Fibroblast of villous mesenchyme (primary cell): ENCODE measurements at places on chromosomes 5 and 9.

GRCh38 chr5:112062181-112062580 lies 305.2 kb upstream of the NREP start:
- DNase-seq: no peak

DNA sequence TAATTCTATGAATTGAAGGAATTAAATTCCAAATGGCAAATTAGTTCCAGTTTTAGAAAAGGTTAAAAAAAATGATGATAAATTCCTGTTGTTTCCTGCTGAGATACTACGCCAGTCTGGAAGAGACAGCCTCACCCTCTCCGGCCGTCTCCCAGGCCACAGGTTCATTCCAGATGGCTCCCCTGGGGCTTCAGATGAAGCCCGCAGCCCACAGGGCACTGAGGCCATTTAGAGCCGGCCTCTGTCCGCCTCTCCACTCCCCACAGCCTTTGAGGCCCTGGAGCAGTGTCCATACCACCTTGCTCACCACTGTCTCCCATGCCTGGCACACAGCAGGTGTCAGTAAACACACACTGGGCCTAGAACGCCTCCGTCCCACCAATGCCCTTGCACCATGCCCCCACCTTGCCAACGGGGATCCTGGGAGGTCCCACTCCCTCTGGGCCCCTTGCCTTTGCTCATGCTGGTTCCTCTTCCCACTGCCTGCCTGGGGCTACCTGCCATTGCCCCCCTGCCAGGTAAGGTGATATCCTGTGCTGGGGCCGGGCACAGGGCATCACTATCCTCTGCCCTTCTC lies 26.1 kb downstream of the GFPT2 start:
- DNase-seq: no peak

GRCh38 chr5:140881889-140882590 lies at the start of gene PCDHA13:
Gene PCDHA13 (plus strand): TSS chr5:140882124. CDS start chr5:140882269, 145 bp downstream.
- DNase-seq: peak; percentile 1

- no peak for DNase-seq
Measured at GRCh38 chr9:127479507-127480081, 28.3 kb downstream of the LRSAM1 start.

- peak; percentile 52 for DNase-seq
Measured at GRCh38 chr5:176365351-176366231, at the start of gene ARL10. Gene ARL10 (plus strand): TSS chr5:176365487. CDS start chr5:176365564, 77 bp downstream.

- no peak for DNase-seq
Measured at GRCh38 chr5:139228201-139228803, 30.1 kb upstream of the SIL1 start.

GRCh38 chr9:34124099-34124498 lies 2.4 kb downstream of the DCAF12 start:
- no peak for DNase-seq

GRCh38 chr5:95220381-95220780 lies 64.5 kb downstream of the MCTP1 start:
- DNase-seq: no peak

- no peak for DNase-seq
Measured at GRCh38 chr5:142255831-142256230, 69.0 kb downstream of the SPRY4 start.

DNA sequence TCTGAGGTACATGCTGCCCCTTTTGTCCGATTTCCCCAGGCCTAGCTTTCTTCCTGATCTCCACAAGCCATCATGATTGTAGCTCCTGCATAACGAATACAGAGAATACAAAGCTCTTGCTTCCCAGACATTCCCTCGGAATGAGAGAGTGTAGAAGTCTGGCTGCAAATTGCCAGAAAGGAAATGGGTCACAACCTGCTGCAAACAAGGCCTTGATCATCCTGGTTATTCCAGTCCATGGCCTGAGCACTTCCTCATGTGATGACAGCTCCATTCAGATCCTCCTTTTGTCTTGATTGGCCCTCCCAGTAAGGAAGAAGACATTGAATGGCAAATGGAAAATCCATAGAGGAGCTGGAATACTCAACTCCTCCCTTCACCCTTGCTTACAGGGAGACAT lies 136.0 kb upstream of the ADRA1B start:
- DNase-seq: no peak

DNA sequence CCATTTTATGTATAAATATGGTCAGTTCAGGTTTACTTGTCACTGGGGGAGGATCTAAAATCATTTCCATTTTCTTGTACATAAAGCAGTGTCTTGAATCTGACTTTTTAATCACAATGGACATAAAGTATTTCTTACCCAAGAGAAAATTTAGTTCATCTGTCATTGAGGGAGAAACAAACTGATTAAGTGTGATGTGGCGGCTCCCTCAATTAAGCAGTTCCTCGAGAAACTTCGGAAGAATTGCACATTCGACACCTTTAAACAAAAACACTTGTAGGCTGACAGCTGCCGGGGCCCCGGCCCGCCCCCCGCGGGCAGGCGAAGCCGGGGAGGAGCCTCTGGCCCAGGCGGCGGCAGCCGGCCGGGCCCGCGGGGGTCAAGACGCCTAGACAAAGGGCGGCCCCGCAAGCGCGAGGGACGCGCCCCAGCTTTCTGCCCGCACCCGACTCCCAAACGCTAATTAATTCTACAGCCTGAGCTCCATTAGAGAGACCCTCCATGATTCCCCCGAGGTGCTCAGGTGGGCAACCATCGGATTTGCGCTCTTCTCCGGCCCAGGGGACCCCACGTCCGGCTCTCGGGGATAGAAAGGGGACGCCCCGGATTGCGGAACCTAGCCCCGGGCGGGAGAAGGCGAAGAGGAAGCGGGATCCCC lies 750 bp downstream of the TRIM36 start:
- no peak for DNase-seq

DNA sequence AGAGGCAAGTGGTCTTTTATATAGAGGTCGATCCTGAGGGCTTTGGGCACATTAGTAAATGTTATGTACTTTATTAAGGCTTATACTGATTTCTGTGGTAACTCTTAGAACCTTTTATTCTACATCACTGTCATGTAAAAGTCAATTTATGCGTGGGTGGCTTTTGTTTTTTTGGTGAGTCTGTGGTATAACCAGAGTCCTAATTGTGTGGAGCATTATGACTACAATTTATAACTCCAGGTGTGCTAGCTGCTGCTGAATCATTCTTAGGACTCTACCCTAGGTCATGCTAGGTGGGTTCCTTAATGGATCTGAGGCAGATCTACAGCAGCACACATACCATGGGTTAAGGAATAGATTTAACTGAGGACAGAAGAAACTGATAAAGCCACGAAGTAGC lies 33.9 kb upstream of the KCNN2 start:
- no peak for DNase-seq

GRCh38 chr5:170426786-170427185 lies 37.6 kb upstream of the KCNMB1 start:
- no peak for DNase-seq

GRCh38 chr9:15295761-15296405 lies 11.1 kb downstream of the TTC39B start:
- DNase-seq: peak; percentile 69

GRCh38 chr5:150301901-150302300 lies 804 bp downstream of the ARSI start:
- peak; percentile 42 for DNase-seq

DNA sequence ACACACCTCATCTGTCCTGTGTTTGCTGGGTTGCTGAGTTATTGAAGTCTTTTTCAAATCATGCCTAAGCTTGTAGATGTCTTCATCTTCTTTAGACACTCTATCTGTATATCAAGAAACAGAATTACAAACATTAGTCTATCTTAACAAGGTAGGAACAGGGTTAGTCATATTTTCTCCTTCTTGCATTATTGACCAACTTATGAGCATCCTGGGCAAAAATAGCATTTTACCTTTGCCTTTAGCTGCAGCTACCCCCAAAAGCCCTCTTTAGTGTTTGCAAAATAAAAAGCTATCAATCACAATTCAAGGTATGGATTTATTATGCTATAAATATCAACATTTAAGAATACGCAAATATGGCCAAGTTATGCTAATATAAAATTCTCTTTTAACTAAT lies 3.4 kb downstream of the PLK2 start:
- no peak for DNase-seq

DNA sequence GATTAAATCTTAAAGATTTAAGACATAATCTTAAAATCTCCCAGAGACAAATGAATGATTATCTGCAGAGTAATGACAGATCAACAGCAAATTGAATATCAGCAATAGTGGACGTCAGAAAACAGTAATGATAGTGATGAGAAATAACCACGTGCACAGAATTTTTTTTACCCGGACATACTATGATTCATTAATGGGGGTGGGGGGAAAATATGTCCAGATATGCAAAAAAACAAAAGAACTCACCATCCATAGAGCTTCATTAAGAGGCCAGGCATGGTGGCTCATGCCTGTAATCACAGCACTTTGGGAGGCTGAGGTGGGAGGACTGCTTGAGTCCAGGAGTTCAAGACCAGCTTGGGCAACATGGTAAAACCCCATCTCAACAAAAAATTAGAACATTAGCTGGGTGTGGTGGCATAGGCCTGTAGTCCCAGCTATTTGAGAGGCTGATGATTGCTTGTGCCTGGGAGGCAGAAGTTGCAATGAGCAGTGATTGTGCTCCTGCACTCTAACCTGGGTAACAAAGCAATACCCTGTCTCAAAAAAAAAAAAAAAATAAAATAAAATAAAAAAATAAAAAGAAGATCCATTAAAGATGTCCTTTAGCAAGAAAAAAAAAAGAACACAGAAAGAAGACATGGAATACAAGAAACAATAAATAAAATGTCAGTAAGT lies 30.9 kb upstream of the SHOC1 start:
- DNase-seq: peak; percentile 20

DNA sequence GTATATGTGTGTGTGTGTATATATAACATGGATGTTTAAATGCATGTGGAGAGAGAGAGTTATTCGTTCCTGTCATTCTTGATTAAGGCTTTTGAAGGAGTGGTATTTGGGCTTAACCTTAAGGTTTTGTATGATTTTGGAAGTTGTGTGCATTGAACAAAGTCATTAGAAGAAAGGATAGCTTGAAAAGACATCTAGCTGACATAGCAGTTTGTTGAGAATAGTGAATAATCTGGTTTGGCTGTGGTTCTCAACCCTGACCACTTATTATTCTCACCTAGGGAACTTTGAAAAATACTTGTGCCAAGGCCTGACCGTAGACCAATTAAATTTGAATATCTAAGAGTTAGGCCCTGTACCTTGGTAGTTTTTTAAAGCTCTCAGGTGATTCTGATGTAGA lies 141.1 kb upstream of the SH3GL2 start:
- DNase-seq: no peak

- no peak for DNase-seq
Measured at GRCh38 chr5:180109920-180110319, 38.4 kb upstream of the RNF130 start.

GRCh38 chr9:121997791-121998190 lies 95.3 kb downstream of the TTLL11 start:
- DNase-seq: peak; percentile 45

- no peak for DNase-seq
Measured at GRCh38 chr5:67770431-67771025, 445.0 kb upstream of the PIK3R1 start.

DNA sequence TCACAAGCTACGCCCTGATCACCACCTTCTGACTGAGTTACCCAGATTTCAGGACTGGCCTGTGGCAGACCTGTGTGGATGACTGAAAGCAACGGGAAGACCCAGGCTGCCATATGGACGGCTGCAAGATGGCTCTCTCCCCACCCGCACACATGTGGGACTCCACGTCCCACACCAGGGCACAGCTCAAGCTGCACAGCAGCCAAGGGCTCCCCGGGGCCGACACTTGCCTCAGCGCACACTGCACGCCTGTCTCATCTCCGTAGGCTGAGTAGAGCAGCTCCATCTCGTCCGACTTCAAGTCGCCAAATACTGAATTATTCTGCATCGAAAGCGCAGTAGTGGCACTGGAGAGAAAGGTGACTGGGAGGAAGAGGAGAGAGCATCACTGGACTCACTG lies 14.5 kb downstream of the BRD9 start:
- DNase-seq: no peak

GRCh38 chr5:151718646-151719045 lies 31.9 kb upstream of the SPARC start:
- peak; percentile 56 for DNase-seq

GRCh38 chr5:74251141-74252035 lies 389.1 kb downstream of the ENC1 start:
- DNase-seq: peak; percentile 95

DNA sequence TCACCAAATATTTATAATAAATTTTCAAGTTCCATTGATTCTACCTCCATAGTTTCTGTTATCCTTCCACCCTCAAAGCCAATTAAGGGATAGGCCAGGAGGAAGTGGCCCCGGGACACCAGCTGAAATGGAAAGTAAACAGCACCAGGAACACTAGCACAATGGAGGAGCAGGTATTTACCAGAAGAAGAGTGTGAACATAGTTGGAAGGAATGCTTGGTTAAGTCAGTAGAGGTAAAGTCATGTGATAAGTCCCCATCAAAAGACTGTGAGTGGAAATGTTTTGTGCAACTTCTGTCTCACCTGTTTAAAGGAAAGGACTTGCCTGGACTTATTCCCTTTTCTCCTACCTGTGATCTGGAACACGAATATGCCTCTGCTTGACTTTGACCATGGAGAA lies 146.7 kb upstream of the RAI14 start:
- DNase-seq: no peak

GRCh38 chr9:1083325-1083913 lies 33.3 kb downstream of the DMRT2 start:
- no peak for DNase-seq

- no peak for DNase-seq
Measured at GRCh38 chr9:78884611-78885150, 587.8 kb downstream of the PSAT1 start.

- DNase-seq: no peak
Measured at GRCh38 chr9:26210338-26210851, 532.2 kb upstream of the TUSC1 start.

DNA sequence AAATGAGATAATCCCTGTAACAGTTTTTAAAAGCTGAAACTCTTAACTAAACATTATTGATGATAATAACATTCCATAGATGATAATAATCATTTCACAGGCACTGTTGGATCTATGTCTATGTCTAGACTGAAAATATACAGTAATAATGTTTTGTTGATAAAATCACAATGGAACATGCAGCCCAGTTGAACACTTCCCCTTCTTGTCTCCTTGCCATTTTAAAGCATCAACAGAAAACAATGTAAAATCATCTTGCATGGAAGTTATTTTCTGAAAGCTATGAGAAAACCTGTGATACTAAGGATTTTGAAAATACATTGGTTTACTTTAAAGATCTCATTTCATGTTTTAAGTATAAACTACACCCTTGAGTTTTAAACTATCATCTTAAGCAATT lies 1.9 kb downstream of the GAPT start:
- DNase-seq: no peak

- peak; percentile 88 for DNase-seq
Measured at GRCh38 chr5:139638090-139638735, 9.9 kb upstream of the CXXC5 start.

GRCh38 chr5:14753292-14753691 lies 88.8 kb downstream of the OTULIN start:
- no peak for DNase-seq

- DNase-seq: peak; percentile 29
Measured at GRCh38 chr5:125154301-125155110, 408.1 kb upstream of the ZNF608 start.

DNA sequence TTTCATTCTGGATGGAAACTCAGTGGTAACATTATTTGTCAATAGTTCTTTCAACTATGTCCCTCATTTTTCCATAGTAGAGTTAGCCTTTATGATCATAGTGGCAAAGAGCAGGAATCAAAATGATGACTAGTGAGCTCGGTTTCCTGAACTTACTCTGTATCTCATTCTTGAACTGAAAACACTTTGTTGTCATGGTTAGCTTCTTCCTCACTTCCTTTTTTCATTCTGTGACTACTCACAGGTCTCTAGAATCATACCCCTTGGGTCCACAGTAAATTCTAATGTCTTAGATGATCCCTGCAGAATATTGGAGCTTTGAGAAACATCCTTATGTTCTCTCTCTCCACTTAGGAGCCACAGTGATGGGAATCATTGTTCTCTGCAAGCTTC lies 29.4 kb upstream of the RECK start:
- DNase-seq: no peak

- peak; percentile 48 for DNase-seq
Measured at GRCh38 chr9:13377171-13377925, 97.9 kb upstream of the MPDZ start.
